ENCODE measurements at places on chromosomes 4 and X. TPM values are rescaled to one million over a fixed set of nuclear protein-coding genes. Genes with fewer than 3 reads are reported as not detected.

GRCh38 chr4:54063229-54063628 lies 1.2 kb downstream of the CHIC2 start:
- DNase-seq = no peak

DNA sequence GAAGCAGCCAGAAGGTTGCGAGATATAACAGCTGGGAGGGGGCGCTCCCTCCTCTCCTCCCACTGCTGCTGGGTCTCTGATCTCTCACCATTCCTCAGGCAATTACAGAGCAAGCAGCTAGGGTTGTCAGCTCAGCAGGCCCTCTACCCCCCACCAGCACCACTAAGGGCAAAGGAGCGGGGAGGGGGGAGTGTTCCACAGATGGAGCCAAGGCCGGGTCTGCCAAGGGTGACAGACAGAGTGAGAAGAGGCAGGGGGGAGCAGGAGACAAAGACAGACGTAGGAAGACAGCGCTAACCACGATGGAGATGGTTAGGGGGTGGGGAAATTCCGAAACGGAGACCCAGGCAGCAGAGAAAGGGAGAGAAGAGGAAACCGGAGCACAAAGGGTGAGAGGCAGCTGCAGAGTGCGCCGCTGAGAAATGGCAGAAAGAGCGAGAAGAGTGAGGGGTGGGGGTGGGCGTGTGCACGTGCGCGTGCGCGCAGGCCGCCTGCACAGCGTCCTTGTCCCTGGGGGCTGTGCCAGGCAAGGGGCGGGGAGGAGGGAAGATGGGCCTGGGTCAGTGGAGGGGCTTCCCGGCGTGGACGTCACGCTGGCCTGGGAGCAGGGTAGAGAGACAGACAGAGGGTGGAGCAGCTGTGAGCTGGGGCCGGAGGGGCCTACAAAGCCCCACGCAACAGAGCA lies 6.9 kb downstream of the L1CAM start:
- no peak for DNase-seq

GRCh38 chr4:140742838-140743193 lies 13.4 kb downstream of the TBC1D9 start:
- DNase-seq = no peak

GRCh38 chrX:119655125-119655524 lies 37.8 kb downstream of the SEPTIN6 start:
- peak; percentile 12 for DNase-seq

GRCh38 chr4:99878604-99879003 lies 15.6 kb downstream of the LAMTOR3 start:
- DNase-seq = no peak

- no peak for DNase-seq
Measured at GRCh38 chr4:17013382-17014006, 115.0 kb upstream of the LDB2 start.

DNA sequence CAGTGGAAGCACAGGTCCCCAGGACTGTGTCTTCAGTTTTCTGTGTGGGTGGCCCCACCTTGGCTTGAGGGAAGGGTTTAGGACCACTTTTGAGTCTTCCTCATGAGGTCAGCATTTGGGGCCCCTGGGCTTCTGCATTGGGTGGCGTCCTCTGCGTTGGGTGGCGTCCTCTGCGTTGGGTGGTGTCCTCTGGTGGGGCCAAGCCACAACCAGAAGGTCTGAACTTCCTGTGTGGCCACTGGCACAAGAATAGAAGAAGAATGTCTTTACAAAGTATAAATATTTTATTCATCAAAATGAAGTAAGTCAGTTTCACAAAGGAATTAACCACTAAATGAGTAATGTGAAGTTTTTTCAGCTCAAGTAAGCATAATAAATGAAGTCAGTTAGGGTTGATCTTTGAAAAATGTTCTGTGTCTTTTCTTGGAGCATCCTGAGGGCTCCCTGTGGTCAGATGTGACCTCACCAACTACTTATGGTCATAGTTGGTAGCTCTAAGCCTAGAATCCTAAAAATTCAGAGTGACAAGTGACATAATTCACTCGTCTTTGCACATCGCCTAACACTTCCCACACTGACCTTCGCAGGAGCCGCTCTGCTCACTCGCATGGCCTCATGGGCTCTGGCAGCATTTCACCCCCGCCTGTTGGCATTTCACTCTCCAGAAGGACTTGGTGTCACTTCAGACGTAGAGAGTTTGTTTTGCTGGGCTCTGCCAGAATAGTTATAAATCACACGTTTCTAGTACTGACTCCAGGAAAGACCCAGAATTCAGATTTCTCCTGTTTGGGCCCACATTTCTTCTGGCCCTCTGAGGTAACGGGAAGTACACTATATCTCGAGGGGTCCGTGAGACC lies 39.0 kb upstream of the HGFAC start:
- DNase-seq = no peak

Gene SUPT20HL2
- not detected for total RNA-seq

Gene GASK1B
- total RNA-seq = 6.1 TPM

Gene SCD5
- total RNA-seq = 254 TPM

Gene TIMM8A
- total RNA-seq = 4.9 TPM

All from frontal cortex (tissue), 4 donors.